ENCODE measurements at places on chromosomes 2 and 18.

- DNase-seq = no peak
Observed at GRCh38 chr2:197600306-197600705, 75.1 kb downstream of the RFTN2 start.

GRCh38 chr18:33123862-33124518 is 316.5 kb downstream of the CCDC178 start:
- no peak for DNase-seq

GRCh38 chr18:55237660-55238059 is 278.4 kb upstream of the CCDC68 start:
- no peak for DNase-seq

GRCh38 chr2:22579341-22579740 is 805.6 kb upstream of the KLHL29 start:
- DNase-seq = no peak

DNA sequence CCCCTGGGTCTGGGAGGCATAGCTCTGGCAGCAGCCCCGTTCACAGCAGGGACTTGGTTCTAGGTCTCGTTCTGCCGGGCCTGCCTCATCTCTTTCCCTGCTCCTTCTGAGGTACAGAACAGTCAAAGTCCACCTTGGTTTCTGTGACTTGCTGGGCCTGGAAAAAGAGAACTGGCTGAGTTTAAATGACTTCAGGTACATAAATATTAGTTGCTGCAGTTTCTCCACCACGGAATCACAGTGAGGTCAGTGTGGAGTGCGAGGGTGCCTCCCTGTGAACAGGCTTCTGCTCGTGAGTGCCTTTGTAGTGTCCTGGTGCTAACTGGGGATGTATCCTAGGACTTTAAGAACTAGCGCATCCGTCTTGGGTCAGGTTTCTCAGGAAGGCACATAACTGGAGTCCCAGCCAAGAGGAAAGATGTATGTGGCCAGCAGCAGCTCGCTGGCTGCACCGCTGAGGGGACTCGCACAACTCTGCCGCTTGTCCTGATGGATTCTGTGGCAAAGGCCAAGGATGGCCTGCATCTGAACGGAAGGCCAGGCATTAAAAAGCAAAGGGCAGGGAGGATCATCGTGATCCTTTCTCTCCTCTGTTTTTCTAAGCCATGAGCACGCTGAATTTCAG is 188.6 kb downstream of the SH3RF3 start:
- no peak for DNase-seq

- DNase-seq = peak; percentile 77
Observed at GRCh38 chr2:38947241-38948239, 57.9 kb downstream of the ARHGEF33 start.

- DNase-seq = no peak
Observed at GRCh38 chr2:156933645-156934225, 323.8 kb upstream of the GALNT5 start.

GRCh38 chr2:83323038-83323437 is 1136.0 kb downstream of the SUCLG1 start:
- DNase-seq = no peak

- DNase-seq = no peak
Observed at GRCh38 chr2:241445426-241445825, 63.0 kb downstream of the STK25 start.

- DNase-seq = peak; percentile 32
Observed at GRCh38 chr2:109173311-109174171, 44.5 kb downstream of the SH3RF3 start.

DNA sequence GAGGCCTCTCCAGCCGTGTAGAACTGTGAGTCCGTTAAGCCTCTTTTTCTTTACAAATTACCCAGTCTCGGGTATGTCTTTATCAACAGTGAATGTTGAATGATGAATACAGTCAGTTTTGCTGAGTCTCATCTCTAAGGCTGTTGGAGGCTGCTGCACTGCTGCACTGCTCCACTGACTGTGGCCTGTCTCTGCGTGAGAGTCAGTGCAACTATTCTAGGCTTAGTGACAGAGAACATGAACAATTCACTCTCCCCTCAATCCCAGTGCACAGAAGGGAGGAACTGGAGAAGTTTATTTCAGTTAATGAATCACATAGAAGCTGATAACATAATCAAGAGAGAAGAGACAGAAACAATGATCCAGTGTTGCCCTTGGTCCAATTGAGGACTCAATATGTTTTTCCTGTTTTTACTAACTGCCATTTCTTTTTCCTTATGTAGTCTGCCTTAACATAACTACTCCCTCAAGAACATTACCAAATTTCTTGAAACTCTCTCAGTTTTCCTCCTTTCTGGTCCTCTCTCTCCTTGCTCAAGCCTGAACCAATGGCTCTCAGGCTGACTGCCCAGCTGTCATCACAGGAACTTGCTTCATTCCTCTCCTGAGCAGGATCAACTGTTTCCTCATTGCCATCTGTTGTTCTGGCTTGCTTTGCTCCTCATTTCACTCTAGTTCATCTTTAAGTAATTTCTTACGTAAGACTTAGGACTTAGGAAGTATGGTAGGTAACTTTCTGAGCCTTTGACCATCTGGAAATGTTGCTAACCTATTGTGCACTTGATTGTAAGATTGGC is 483.2 kb downstream of the METTL4 start:
- no peak for DNase-seq

- DNase-seq = no peak
Observed at GRCh38 chr2:217394510-217395351, 534.9 kb upstream of the TNP1 start.

- DNase-seq = no peak
Observed at GRCh38 chr2:201523506-201523905, 72.0 kb downstream of the STRADB start.

DNA sequence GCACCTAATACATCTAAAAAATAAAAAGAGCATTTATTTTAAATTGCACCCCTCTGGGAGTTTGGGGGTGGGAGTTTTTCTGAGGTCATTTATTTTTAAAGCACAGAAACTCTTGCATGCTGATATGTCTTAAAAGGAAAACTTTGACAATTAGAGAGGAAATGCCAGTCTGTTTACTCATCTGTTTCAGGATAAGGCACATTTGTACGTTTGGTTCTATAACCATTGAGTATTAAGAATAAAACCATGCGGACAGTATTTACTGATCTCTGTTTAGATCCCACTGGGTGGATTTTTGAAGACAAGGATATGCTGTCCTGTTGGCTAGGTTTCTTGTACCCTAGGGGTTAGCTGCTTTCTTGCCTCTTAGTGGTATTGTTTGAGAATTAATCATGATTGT is 122.9 kb downstream of the TANC1 start:
- DNase-seq = no peak

- DNase-seq = no peak
Observed at GRCh38 chr2:71576541-71576940, 123.2 kb downstream of the DYSF start.

- no peak for DNase-seq
Observed at GRCh38 chr2:219405958-219406860, 12.0 kb upstream of the DES start.

Measured in NCI-H1694 treated with DMSO at 0.1 percent for 48 hours (cell line).